ENCODE measurements at places on chromosomes 7 and 10. TPM values are rescaled to one million over a fixed set of nuclear protein-coding genes. Genes with fewer than 3 reads are reported as not detected.

GRCh38 chr7:14071045-14071444 is 81.6 kb upstream of the ETV1 start:
- DNase-seq = no peak

GRCh38 chr10:7345717-7346116 is 65.1 kb downstream of the SFMBT2 start:
- no peak for DNase-seq

RINT1 gene
- total RNA-seq = 9.9 TPM

DBF4 gene
- 67.9 TPM for total RNA-seq

LIPN gene
- not detected for total RNA-seq

TMEM196 gene
- not detected for total RNA-seq

PAPOLB gene
- not detected for total RNA-seq

CRCP gene
- 38.3 TPM for total RNA-seq

TNS3 gene
- total RNA-seq = 63.4 TPM

- no peak for DNase-seq
Measured at GRCh38 chr10:46291817-46292572, 5.2 kb downstream of the ANTXRL start.

CAV2 gene
- 31.9 TPM for total RNA-seq

DNA sequence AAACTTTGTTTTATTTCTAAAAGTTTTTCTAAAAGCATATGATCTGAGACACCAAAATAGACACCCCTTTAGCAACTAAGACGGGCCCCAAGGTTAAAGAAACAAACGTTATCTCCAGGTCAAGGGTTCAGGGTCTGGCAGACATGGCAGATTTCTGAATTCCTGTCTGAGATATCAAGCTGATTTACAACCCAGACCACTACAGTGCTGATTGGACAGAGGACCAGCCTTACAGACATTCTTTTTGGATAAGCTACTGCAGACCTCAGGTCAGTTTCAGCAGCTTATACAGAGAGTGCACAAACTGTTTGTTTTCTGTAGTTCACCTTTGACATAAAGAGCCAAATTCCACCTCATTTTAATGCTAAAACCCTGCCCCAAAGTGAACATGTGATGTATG is 34.8 kb downstream of the SVOPL start:
- no peak for DNase-seq

RGS10 gene
- 33.1 TPM for total RNA-seq

DNA sequence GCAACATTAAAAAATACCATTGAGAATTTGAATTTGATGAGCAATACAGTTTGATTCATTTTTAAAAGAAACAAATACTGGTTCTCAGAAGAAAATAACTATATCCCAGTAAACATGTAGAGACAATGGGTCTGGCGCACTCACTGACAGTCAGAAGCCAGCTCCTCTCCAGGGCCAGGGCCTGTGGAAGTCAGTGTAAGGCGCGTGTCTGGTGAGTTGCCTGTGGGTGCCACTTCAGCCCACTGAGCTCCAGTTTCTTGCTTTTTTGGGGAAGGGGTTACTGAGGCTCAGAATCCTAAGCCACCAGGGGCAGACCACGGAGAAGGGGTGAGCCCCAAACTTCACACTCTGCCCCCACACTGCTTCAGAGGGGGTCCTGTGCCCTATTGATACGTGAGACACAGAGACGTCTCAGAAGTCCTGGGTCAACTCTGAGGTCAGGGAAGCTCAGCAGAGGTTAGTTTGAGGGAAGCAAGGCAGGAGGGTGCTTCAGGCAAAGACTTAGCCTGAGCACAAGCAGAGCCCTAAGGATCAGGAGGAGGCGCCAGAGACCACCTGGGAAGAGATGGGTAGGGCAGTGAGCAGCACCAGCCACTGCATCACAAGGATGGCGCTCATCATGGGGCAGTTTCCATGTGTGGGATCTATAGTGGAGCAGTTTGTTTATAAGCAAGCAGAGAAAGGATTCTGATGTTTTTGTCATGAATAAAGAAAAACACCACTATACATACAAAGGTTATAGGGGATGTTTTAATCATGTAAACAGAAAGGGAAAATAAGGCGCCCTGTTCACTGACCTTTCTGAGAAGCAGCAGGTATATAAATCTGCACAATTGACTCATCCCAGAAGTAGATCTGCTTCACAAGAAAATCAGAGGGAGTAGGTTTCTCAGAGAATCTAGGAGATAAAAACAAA is 95.7 kb downstream of the PKD1L1 start:
- DNase-seq = peak; percentile 73

- peak; percentile 30 for DNase-seq
Measured at GRCh38 chr10:42783181-42783549, 570 bp downstream of the BMS1 start.

MNX1 gene
- 0.56 TPM for total RNA-seq

DNA sequence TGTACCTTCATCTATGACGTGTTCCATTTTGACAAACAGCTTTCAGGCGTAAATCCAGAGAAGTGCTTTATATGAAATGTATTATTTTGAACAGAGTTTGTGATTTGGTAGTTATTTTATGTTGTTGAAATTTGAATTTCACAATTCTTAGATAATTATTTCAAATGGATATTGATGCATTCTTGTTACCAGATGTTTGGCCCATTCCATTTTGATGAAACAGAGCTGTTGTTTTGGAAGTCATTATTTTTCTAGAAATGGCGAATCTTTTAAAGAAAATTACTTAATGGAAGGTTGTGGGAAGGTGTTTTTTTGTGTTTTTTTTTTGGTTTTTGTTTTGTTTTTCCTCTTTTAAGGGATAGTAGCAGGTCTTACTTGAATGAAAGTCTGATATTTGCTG is 2.4 kb downstream of the OTUD1 start:
- no peak for DNase-seq

DNA sequence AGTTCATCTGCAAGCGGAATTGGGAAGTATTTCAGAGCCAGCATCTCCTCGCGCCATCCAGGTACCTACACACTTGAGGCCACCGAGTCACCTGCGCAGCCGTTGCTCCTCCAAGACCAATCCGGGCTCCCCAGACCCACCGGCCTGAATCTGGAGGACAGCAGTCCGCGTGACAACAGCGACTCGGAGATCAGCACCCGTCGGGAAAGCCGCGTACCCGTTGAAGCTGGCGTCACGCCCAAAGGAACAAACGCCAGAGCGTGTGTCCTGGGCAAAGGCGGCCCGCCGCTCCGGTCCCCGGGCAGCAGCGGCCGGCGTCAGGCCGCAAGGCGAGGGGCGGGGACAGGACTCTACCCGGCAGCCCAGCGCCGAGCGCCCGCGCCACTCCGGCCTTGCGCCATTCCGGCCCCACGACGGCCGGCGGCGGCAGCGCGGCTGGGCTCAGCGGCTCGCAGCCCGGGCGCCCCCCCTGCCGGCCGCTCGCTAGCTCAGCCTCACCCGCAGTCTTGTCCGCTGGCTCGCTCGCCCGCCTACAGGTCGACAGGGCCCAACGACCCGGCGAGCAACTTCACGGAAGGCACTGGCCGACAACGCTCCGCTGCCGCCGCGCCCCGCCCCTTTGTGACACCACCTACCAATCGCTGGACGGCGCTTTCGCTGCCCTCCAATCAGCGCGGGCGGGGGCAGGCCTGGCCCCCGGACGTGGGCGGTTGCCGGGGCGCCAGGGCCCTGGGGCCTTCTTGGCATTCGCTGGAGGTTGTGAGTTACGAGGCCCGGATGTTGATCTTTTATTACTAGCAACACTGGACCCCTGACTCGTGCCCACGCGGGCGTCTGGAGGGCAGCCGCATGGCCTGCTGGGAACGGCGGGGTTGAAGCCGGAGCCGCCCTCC is at the start of gene ZFAND4:
TSS of gene ZFAND4 (minus strand) at position 592 of the 893 bp plus-strand sequence. CDS start 9,047 bp downstream, outside the sequence.
- DNase-seq = peak; percentile 91

GRCh38 chr7:139641337-139641992 is 118.0 kb downstream of the CLEC2L start:
- no peak for DNase-seq

DNA sequence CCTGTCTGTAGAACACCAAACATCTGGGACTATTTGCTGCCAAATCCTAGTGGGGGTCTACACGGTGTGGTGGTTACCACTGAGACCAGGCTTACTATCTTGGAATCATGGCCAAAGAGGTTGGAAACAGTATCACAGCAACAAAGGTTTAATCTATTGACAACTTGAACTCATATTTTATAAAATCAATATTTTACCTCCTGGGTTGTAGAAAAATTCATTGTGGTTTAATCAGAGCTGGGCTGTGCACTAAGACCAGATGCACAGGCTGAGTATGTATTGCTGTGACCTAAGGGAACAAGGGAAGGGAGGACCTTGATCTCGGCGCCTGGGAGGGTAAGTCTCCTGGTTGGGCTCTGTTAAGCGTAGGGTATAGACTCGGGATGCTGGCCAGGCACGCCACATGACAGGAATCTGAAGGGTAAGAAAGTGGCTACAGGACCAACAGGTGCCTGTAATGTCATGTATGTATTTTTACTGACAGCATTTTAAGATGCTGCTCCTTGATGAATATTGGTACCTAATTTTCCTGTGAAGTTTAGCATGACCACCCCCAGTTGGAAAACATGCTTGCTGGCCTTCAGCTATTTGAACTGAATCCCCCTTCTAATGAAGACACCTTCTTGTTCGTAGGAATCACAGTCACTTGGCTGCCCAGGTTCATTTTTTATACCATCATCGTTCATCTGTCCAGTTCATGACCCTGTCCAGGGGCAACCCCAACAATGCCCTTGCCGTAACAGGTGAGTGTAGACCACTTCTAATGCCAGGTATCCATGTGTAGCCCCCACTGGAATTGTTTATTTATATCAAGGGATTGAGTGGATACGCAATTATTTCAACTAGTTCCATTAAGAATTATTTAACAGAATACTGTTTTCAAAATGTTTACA is 79.5 kb downstream of the EZH2 start:
- no peak for DNase-seq

GRCh38 chr7:17725821-17726220 is 214.5 kb downstream of the SNX13 start:
- no peak for DNase-seq

UBN2 gene
- 5.4 TPM for total RNA-seq

GRCh38 chr10:116417821-116418220 is 9.8 kb upstream of the PNLIPRP3 start:
- DNase-seq = peak; percentile 15

TFEC gene
- total RNA-seq = not detected

- no peak for DNase-seq
Measured at GRCh38 chr10:1519391-1519790, 217.9 kb downstream of the ADARB2 start.

ELFN1 gene
- total RNA-seq = 0.11 TPM

DNA sequence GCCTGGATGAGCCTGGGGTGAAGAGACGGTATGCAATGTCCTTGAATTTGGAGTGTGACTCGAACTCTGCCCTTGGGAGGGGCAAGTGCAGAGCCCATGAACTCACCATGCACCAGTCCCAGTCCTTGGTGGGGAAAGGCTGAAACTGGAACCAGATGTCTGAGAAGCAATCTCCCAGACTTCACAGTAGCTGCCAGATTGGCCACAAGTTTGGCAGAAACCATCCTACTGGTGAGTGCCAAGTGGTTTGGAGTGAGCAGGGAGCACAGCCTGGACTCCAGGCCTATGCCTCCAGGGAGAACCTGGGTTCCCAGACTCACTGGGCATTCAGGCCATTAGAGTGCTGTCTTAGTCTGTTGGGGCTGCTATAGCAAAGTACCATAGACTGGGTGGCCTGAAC is 99.6 kb upstream of the LYZL1 start:
- DNase-seq = no peak

- DNase-seq = no peak
Measured at GRCh38 chr10:43904301-43904700, 255.6 kb upstream of the ZNF32 start.

DNA sequence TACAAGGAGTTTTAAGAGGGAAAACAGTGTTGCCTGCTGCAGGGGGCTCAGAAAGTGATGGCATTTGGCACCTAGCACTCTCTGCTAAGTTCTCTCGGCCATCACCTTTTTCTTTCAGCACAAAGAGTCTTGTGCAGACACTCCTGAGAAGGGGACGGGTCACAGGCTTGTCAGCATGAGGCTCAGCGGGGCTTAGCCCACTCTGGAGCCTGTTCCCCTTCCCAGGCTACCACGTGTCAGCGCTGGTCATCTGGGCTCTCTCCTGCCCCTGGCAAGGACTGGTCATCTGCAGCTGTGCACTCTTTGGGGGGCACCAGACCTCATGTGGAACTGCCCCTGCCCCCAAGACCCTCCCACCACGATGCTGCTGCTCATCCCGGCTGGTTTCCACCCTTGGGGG is 152.1 kb upstream of the MKI67 start:
- no peak for DNase-seq

AEBP1 gene
- total RNA-seq = not detected

DNA sequence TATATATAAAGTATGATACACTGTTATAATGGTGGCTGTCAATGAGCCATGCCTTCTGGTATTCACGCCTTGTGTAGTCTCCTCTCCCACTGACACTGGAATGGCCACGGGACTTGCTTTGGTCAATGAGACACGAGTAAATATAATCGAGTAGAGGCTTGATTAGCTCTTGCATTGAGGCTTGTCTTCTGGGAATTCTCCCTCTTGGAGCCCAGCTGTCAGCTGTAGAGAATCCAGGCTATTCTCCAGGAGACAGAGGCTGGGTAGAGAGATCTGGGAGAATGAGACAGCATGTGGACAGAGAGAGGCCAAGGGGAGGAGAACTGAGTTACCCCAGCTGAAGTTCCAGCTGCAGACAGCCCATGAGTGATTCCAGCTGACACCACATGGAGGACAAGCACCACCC is 25.2 kb upstream of the PLCE1 start:
- DNase-seq = no peak
